HS-5 (cell line): ENCODE measurements at places on chromosomes 12 and 14.

DNA sequence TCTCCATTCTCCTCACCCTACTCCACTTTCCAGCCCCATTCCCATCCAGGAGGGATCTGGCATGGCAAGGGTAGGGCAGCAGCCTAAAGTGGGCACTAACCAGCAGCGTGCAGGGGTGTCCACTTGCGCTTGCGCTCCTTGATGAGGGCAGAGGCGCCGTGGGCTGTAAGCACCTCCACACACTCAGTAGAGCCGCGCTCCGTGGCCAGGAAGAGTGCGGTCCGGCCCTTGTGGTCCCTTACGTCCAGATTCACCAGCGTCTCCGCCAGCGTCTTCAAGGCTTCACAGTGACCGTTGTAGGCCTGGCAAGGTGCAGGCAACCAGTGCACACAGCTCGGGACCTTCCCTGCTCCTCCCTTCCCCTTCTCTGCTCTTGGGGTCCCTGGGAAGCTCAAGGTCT is 10.3 kb downstream of the ANKRD52 start:
- no peak for DNase-seq

- no peak for DNase-seq
These were observed 117.7 kb upstream of the GSC start for GRCh38 chr14:94887591-94887990.

DNA sequence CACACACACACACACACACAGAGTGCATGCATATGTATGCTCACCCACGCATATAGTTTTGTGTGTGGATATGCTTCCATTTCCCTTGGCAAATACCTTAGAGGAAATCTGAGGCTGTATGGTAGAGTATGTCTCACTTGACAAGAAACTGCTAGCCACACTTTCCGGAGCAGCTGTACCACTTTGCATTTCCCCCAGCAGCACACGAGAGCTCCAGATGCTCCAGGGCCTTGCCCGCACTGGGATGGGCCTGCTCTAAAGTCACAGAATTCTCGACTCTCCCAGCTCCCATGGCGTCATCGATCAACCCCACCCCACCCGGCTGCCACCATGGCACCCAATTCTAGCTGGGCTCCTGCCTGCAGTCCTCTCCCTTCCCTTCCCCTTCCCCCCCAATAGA is 21.9 kb downstream of the CLMN start:
- no peak for DNase-seq

DNA sequence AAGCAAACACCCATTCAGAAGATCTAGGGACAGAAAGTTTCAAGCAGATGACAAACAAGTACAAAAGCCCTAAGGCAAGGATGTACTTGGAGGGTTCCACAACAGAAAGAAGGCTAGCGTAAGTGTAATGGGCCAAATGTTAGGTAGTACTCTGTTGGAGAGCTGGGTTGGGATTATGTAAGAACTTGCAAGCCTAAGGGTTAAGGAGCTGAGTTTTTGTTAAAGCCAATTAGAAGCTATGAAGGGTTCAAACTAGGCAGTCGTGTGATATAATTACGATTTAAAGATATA is 41.4 kb downstream of the HECTD1 start:
- DNase-seq, result no peak

GRCh38 chr14:76786601-76787000 is 25.3 kb downstream of the VASH1 start:
- no peak for DNase-seq
